Esophagus squamous epithelium (tissue), 5 donors: ENCODE measurements at places on chromosomes 11 and 22.

- DNase-seq, result no peak
Observed at GRCh38 chr11:73907191-73907590, 30.4 kb downstream of the PAAF1 start.

DNA sequence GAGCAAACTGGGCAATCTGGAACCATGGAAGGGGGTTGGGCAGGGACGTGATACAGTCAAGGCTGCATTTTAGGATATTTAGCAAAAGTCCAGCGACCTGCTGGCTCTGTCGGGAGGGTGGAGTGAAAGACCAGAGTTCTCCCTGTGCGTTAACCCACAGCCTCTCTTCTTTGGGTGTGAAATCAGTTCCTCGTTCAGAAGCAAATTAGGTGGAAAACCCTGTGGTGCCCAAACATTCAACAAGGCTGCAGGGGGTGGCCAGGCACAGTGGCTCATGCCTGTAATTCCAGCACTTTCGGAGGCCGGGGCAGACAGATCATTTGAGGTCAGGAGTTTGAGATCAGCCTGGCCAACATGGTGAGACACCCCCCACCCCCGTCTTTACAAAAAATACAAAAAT lies 5.9 kb downstream of the TMEM151A start:
- no peak for DNase-seq

DNA sequence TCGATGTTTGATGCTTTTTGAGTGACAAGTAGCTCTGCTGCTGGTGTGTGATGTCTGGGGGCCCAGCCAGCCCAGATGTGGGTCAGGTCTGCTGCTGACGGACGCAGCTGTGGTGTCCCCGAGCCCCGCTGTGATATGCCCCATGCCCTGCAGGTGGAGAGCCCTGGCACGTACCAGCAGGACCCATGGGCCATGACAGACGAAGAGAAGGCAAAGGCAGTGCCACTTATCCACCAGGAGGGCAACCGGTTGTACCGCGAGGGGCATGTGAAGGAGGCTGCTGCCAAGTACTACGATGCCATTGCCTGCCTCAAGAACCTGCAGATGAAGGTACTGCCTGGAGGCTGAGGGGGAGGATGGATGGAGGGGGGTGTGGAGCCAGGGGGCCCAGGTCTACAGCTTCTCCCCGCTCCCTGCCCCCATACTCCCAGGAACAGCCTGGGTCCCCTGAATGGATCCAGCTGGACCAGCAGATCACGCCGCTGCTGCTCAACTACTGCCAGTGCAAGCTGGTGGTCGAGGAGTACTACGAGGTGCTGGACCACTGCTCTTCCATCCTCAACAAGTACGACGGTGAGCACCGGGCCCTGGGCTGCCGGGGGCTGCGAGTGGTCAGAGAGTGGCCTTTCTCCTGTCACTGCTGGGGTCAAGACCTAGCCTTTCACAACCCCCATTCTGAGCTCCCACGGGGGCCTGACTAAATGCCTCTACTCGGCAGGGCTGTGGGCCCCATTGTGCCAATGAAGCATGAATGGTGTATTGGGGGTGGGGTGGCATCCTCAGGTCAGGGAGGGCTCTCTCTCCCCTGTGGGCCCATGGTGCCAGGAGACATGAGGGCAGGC lies 7.3 kb downstream of the AIP start:
- DNase-seq, result no peak

GRCh38 chr22:36816339-36816635 lies 548 bp downstream of the PVALB start:
- DNase-seq, result no peak

- no peak for DNase-seq
Observed at GRCh38 chr22:25540166-25540907, 24.1 kb upstream of the GRK3 start.
